ENCODE measurements at places on chromosomes 6 and 20.

GRCh38 chr20:43583982-43584432 lies 6.7 kb upstream of the IFT52 start:
- DNase-seq = no peak

GRCh38 chr20:2833761-2834160 lies 6.7 kb downstream of the PCED1A start:
- DNase-seq = no peak

DNA sequence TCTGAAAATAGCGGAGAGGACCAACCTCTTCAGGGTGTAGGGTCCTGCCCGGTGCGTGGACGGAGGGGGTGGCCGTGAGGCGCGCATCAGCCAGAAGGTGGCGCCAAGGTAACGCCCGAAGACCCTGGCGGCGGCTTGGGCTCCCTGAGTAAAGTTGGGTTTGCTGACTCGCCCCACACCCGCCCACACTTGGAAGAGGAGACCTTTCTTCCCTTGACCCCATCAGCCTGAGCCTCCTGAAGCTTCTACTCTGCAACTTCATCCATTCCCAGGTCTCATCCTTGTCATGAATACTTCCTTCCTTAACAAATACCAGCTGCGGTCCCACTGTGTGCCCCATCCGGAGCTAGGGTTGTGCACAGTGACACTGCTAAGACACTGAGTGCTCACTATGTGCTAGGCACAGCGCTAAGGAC lies 14.6 kb downstream of the CD40 start:
- DNase-seq = peak; percentile 72

GRCh38 chr20:46939031-46939965 lies 44.7 kb downstream of the EYA2 start:
- no peak for DNase-seq

- DNase-seq = no peak
These were observed 1.7 kb upstream of the PKIG start for GRCh38 chr20:44580581-44581268.

GRCh38 chr6:125868252-125868651 lies 77.5 kb downstream of the NCOA7 start:
- DNase-seq = no peak

DNA sequence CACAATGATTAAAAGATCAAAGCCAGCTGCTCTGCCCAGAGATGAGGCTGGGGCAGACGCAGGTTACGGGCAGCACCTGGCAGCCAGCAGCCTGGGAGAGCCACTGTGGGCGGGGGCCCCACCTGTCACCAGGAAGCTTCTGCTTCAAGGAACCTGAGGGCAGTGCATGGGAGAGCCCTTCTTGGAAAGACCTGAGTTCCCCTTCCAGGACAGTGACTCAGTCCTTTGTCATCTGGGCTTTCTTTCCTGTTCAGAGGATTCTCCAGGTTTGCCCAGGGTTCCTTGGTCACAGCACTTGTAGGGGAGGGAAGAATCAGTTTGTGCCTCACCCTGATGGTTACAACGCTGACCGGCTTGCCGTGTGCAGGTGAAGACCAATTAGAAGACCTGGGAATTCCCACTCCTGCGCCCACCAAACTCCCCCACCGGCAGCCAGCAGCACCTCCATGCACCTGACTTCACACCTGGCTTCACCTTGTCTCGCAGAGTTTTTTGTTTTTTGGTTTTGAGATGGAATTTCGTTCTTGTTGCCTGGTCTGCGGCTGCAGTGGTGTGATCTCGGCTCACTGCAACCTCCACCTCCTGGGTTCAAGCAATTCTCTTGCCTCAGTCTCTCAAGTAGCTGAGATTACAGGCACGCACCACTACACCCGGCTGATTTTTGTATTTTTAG lies 2.0 kb downstream of the ZBP1 start:
- no peak for DNase-seq

DNA sequence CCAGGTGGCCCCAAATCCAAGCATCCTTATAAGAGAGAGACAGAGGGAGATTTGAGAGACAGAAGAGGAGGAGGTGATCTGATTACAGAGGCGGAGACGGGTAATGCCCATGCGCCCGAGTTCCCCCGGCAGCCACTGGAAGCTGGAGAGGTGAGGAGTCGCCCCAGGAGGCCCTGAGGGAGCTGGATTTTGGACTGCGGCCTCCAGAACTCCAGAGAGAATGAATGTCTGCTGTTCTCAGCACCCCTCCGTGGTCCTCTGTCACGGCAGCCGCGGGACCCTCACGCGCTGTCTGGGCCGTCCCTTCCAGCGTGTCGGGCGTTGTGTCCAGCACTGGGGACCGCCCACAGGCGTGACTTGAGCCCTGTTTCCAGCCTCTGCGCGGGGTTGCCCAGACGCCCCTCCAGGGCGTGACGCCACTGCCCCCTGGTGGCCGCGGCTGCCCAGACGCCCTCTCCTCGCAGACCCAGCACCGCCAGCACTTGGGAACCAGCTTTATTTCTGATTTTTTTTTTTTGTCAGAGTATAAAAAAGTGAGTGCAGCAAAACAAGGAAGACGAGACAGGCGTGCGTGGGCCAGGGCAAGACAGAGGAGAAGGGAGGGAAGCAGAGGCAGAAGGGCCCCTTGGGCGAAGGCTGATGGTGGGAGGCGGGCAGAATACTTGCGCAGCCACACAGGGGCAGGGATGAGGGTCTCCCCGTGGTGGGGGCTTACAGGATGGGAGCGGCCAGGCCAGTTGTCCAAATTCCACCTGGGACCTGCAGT lies 4.1 kb upstream of the ZNF512B start:
- peak; percentile 89 for DNase-seq

DNA sequence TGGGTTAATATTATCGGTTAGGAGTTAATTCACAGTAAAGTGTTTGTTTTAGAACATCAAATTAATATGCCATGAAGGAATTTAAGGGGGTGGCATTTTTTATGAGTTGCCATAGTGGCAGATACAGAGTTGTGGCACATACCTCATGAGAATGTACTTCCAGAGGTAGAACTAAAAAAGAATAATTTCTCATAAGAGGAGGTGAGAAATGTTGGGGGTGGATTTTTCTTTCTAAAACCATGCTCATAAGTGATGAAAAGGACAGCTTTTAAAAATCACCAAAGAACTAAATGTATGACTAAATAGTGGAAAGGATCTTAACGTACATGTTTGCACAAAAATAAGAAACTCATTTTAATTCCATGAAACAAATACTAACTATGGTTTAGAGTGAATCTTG lies 58.7 kb downstream of the SHLD1 start:
- DNase-seq = no peak

DNA sequence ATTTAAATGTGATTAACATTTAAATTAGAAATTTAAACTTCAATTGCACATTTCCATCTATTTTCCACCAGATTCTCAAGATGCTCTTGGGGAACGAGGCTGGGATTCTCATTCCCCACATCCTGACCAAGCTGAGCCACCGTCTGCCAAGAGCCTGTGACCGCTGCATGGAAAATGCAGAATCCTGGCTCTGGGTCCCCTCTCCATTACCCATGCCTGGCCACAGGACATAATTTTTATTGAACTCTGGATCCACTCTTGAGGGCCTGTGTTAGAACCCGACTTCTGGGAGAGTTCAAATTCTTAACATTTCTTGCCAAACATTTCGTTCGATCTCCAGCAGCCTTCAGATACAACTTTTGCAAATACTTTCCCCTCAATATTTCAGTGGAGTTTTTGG lies 201.6 kb upstream of the SNX9 start:
- DNase-seq = no peak

GRCh38 chr20:63774306-63774705 lies 34.7 kb downstream of the SLC2A4RG start:
- DNase-seq = no peak

DNA sequence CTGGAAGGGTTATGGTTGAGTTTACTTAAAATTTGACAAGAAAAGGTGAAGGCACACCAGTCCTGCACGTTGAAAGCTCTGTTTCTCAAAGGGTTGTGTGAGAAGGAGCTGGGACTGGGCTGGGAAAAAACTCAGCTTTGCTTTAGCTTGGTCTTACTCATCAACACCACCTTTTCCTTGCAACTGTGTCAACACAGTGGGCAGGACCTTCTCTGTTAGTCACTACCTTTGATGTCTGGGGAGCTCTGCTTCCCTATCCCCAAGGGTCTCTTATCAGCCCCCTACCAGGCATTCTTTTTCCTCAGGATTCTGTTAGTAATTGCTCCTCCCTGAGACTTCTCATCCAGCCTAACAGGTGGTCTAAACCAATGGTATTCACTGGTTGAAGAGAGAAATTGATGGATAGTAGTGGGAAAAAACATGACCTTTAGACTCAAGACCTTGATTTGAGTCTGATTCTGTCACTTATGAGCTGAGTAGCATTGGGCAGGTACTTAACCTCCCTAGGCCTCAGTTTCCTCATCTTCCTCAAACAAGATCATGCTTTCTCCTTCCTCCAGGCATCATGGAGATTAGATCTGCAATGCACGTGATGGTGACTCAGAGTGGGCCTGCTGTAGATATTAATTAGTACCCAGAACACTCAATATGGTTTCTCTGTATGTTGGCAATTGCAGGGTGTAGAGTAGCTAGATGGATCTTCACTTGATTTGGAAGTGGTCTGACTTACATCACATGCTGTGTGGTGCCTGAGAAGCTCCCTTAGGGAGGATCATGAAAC lies 17.2 kb upstream of the FOXA2 start:
- no peak for DNase-seq

- DNase-seq = no peak
These were observed 263.5 kb downstream of the TMEM242 start for GRCh38 chr6:157059781-157060180.

- no peak for DNase-seq
These were observed 107.2 kb downstream of the FOXC1 start for GRCh38 chr6:1716868-1717267.

GRCh38 chr20:49286689-49287551 lies 9.1 kb upstream of the ZNFX1 start:
- no peak for DNase-seq

DNA sequence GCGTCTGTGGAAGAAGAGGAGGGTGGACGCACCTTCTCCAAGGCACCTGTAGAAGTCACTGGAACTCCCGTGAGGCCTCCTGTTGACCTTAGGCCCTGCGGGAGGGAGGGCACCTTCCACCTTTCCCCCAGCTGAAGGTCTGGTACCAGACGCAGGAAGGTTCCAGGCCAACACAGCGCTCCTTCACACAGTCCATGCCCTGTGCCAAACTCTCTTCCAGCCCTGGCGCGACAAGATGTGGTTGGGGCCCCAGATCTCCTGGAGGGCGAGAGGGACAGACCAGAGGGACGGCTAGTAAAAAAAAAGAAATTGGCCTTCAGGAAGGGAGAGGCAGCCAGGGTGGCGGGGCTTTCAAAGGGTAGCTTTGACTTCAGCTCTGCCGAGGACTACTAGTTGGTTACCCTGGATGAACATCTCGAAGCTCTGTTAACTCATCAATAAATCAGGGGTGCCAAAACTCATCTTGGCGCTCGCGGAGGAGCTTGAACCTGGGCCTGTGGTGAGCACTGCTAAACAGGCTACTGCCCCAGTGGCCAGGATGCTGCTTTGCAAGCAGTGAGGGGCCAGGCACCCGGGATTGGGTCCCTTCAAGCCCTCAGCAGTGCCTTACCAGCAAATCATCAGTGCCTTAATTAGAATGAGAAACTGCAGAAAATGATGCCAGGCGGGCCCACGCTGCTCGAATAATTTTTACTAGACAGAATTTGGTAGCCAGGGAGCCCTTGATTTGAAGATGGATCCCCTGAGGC lies 14.9 kb downstream of the AARS2 start:
- DNase-seq = no peak

DNA sequence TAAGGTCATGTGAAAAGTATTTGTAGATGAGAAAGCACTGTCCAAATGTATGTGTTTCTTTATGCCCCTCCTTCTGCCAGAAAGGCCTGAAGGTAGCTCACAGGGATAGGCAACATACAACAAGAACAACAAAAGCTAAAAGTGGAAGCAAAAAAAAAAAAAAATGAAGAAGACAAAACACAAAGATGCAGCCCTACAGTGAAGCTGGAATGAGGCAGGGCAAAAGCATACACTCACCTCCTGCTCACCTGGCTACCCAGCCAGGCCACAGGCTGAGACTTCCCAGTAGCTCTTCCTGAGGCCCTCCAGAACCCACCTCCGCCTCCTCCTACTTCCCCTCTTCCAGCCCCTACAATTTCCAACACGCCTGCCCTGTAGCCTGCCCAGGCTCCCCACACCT lies 2.4 kb downstream of the UNC5CL start:
- DNase-seq = no peak

DNA sequence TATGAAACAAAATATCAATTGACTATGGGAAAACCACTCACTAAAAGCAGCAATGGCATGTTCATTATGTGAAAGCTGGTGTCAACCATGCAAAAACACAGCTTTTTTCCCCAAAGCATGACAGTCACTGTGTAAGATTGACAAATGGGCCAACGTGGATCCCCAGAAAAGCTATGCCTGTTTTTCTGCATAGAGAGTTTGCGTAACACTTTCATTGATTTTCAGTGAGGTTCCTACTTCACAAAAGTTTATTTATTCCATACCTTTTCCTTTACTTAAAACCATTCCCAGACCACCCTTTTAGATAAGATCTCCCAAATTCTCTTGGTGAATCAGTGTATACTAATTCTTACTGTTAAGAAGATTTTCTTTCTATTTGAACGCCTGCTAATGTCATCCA lies 138.4 kb upstream of the GLP1R start:
- DNase-seq = no peak

- no peak for DNase-seq
These were observed 39.4 kb downstream of the SCML4 start for GRCh38 chr6:107784669-107785068.

DNA sequence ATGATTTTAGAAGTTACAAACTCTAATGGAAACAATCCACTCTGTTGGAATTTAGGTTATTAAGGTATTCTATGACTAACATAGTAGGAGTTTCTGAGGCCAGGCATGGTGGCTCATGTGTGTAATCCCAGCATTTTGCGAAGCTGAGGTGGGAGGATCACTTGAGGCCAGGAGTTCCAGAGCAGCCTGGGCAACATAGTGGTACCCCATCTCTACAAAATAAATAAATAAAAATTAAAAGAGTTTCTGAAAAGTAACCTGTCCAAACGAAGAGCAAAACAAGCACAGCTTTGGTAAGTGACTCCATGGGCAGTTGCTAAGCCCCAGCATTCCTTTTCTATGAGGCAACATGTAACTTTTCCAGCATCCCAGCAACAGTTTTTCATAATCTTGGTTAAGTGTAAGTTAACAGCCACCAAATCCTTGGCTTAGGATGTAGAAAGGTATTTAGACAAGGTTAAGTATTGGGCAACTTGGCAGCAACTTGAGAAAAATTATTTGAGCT lies 86.3 kb downstream of the SOX4 start:
- no peak for DNase-seq

DNA sequence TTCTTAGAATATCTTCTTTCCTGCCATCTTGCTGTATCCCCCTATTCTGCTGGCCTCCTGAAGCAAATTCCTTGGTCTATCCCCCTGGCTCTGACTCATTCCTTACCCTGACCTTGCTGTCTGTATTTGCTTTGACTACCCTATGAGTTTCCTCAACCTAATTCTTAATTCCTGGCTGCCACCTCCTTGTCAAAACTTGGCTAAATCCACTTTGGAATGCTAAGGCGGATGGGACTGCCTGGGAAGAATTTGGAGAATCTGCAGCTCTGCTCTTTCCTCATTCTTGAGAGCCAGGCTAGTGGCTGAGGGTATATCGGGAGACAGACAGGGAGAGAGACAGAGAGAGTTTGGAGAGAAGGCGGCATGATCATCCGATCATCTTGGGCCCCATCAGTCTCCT lies 24.4 kb downstream of the CAP2 start:
- no peak for DNase-seq
